ENCODE measurements at places on chromosomes 16 and 17.

DNA sequence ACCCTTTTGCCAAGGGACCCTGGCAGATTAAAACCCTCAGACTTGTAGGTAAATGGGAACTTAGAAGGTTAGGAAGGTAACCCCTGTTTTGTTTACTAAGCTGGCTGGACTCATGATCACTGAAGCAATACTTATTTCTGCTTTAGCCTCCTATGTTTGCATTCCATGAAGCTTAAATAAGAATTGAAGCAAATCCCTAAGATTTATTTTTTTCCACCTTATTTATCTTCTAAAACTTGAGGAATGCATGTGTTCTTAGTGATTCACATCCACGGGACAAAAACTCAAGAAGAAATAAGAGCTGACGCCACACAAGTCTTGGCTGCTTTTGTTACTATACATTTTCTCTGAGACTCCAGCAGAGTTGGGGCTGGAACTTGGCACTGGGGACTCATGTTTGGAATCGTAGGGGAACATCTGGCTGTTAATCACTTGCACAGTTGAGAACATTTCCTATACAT, 35.5 kb downstream of the CLUAP1 start:
- DNase-seq, result no peak

- DNase-seq, result no peak
These were observed 7.4 kb upstream of the COX10 start for GRCh38 chr17:14061666-14062560.

DNA sequence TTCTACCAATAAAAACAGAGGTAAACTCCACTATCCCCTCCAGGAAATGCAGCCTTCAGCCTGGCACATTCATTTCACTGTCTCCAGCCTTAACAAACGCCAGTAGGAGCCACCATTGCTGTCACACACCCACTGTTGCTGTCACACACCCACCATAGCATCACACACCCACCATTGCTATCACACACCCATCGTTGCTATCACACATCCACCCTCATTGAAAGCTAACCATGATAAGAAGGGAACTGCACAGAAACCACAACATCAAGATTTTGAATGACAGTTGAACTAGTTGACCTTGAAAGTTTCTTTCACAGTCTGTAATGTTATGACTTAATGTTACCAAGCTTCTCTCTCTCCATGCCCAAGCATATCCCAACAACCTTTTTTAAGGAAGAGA, 38.1 kb downstream of the SHCBP1 start:
- DNase-seq, result no peak

GRCh38 chr16:29840240-29840639, 20.0 kb downstream of the MVP start:
- DNase-seq, result no peak

DNA sequence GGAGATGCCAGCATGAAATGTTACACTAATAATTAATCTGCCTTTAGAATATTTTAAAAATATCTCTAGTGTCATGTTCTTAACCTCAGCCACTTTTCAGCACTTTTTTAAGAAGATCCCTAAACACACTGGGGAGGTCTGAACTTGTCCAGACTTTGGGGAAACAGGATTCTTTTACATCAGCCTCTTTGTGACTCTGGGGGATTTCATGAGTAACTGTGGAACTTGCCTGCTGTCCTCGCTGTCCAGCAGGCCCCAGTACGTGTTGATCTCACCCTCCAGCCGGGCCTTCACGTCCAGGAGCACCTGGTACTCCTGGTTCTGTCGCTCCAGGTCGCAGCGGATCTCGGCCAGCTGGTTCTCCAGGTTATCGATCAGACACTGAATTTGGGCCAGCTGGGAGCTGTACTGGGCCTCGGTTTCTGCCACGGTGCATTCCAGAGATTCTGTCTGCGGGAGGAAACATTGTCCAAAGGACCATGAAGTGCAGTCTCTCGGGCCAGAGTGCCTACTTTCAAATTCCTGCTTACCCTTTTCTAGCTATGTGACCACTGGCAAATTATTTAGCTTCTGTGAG, 5.5 kb downstream of the KRT40 start:
- no peak for DNase-seq

DNA sequence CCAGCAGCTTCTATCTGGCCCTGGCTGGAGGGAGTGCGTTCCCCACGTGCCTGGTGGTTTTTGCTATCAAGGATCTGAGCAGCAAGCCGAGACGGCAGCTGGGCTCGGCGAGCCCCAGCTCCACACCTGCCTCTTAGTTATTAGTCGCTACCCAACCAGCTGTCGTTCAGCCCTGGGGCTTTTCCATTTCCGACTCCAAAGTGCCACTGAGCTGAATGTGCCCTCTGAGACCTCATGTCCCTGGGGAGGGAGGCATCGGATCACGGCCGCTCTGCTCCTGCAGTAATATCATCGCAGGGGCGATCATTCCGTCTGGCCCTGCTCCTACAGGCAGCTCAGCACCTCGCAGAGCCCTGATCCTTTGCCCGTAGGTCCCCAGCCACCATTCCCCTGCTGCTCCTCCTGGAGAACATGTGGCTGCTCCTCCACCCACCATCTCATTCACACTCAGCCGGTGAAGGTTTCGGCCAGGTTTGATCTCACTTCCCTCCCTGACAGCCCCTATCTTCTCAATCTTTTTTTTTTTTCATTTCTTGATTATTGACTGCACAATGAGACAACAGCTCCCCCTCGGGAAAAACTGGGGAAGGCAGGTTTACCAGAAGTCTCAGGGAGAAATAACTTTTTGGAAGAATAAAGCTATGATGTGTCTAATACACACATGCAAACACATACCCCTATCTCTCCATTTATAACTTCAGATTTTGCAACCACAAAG, 86.7 kb downstream of the ZFHX3 start:
- DNase-seq, result no peak

GRCh38 chr17:48869821-48870318, 22.7 kb upstream of the ATP5MC1 start:
- no peak for DNase-seq

GRCh38 chr17:83079766-83080578, 563 bp downstream of the METRNL start:
- no peak for DNase-seq

GRCh38 chr16:88375996-88376834, 6.5 kb upstream of the ZNF469 start:
- no peak for DNase-seq

GRCh38 chr17:20988896-20989295, 53.9 kb downstream of the USP22 start:
- no peak for DNase-seq

DNA sequence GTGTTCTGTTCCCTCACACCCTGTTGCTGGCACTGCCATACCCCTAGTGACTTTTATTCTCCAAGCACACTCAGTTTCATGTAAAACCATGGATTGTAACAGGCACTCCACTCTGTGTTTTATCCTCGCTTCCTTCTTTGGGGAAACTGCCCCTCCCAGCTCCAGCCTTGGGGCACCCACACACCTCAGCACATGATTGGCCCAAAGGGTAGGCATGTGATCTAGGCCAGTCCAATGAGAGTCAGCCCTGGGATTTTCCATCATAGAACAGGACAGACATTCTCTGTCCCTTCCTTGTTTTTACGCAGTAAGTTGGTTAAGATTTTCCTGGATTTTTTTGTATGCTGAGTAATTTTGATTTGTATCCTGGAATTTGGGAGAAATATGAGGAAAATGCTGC, 115.4 kb downstream of the C16orf95 start:
- DNase-seq, result no peak

- peak; percentile 26 for DNase-seq
These were observed 41.8 kb downstream of the IL4R start for GRCh38 chr16:27355610-27356009.

GRCh38 chr17:15659663-15660062, 24.4 kb downstream of the TRIM16 start:
- no peak for DNase-seq

GRCh38 chr17:18017958-18018357, 21.0 kb downstream of the ATPAF2 start:
- DNase-seq, result no peak

- DNase-seq, result no peak
These were observed 19.4 kb upstream of the SDK2 start for GRCh38 chr17:73663614-73664013.

DNA sequence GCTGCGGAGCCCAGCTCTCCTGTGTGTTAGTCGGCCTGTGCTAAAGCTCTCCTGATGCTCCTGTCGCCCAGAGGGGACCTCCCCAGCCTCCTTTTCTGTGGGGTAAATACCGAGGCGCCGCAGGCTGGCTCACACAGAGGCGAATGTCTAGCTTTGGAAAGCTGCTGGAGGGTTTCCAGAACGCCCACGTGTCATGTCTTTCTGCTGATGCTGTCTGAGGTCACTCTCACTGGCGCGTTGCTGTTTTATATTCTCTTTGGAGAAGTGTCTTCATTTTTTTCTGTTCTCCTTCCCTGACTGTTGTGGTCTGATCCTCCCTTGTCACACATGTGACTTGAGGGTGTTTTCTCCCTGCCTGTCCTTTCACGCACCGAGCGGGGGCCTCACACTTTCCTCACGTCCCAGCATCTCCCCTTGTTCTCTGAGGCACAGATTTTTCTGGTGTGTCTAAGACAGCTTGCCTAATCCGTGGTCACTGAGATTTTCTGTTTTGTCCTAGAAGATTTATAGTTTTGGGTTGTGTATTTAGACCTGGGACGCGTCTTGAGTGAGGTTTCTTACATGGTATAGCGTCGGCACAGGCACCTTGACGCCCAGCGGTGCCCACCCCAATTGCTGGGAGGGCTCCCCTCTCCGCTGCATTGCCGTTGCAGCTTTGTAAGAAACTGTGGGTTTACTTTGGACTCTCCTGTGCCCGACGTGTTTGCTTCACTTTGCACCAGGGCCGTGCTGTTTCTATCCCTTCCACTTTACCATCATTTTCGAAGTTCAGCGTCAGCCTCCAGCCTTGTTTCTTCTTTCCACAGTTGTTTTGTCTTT, 92.1 kb upstream of the ZNF750 start:
- DNase-seq, result no peak

DNA sequence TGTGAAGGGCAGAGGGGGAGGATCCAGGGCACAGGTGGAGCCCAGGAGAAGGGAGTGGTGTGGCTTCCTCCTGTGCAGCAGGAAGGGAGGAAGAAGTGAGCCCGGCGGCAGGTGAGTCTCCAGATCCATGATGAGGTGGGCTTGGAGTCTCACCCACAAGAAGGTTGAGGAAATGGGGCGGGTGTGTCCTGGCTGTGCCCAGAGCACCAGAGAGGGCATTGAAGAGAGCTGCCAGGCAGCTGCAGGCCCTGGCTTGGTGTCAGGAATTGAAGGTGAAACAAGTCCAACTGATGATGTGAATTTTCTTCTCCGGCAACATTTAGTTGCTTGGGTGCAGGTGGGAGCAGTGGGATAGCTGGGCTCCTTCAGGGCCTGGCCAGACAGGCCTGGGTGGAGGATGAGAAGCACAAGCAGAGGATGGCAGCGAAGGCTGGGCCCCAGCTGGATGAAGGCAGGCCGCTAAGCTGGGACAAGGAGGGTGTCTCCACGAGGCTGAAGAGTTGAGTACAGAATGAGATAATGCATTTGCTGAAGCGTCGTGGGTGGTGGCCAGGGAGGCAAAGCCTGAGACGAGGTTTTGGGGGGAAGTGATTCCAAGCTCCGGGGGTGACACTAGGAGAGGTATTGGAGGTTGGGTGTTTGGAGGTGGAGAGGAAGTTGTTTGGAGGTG, 18.3 kb downstream of the NT5M start:
- DNase-seq, result no peak

- no peak for DNase-seq
These were observed 806.5 kb upstream of the GOT2 start for GRCh38 chr16:59540621-59541020.

GRCh38 chr17:74543406-74543805, 2.5 kb downstream of the CD300C start:
- no peak for DNase-seq

- DNase-seq, result no peak
These were observed 13.4 kb upstream of the ITGAE start for GRCh38 chr17:3814361-3814760.

DNA sequence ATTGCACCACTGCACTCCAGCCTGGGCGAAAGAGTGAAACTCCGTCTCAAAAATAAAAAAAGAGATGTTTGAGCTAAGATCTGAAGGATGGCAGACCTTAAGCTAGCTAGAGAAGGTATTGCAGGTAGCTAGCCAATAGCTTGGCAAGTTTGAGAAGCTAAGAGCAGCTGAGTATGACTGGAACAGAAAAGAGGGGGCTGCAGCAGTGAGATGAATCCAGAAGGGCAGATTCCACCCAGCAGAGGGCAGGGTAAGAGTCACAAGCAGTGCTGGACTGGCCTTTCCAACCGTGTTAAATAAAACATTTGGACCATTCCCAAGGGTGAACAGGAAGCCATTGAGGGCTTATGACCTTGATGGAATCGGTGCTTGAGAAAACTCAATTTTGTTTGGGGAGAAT, 5.7 kb upstream of the PHAF1 start:
- no peak for DNase-seq

- DNase-seq, result no peak
These were observed at the start of gene LRRC75A for GRCh38 chr17:16491703-16492612. Gene LRRC75A (minus strand): TSS chr17:16492193. CDS start chr17:16491990, 203 bp downstream.

DNA sequence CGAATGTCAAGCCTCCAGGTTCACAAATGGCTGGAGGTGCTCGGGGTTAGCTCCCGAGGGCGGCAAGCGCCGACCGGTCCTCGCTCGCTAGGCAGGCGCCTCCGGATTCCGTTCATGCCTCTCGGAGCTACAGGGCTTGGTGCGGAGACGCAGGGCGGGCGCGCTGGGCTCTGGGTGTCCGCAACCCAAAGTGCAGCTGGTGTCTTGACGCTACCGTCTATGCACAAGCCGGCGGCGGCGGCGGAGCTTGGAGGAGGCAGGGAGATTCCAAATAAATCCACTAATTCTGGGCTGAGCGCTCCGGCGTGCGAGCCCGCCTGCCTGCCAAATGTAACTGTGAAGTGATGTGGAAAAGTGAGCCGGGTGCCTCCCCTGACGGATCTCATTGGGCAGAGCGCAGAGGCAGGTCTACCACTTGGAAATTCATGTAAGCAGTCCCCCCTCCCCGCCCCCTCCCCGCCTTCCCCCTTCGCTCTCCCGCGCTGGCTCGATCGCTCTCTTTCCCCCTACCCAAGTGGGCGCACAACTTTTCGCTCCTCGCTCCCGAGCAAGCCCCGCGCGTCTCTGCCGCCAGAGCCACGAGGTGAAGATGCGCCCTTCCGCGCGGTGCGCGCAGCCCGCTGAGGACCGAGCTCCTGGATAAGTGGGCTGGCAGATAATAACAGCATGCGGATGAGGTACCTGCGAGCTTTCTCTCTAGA, at the start of gene CDH8:
CDH8 (minus strand) TSS at position 338 of the 701 bp plus-strand sequence. CDS start 15,035 bp downstream, outside the sequence.
- no peak for DNase-seq

GRCh38 chr16:51753467-51754127, 602.5 kb upstream of the SALL1 start:
- DNase-seq, result no peak
